Fibroblast of villous mesenchyme (primary cell): ENCODE measurements at places on chromosomes 3 and 15.

- DNase-seq: no peak
Observed at GRCh38 chr15:37581866-37582532, 352.4 kb upstream of the TMCO5A start.

DNA sequence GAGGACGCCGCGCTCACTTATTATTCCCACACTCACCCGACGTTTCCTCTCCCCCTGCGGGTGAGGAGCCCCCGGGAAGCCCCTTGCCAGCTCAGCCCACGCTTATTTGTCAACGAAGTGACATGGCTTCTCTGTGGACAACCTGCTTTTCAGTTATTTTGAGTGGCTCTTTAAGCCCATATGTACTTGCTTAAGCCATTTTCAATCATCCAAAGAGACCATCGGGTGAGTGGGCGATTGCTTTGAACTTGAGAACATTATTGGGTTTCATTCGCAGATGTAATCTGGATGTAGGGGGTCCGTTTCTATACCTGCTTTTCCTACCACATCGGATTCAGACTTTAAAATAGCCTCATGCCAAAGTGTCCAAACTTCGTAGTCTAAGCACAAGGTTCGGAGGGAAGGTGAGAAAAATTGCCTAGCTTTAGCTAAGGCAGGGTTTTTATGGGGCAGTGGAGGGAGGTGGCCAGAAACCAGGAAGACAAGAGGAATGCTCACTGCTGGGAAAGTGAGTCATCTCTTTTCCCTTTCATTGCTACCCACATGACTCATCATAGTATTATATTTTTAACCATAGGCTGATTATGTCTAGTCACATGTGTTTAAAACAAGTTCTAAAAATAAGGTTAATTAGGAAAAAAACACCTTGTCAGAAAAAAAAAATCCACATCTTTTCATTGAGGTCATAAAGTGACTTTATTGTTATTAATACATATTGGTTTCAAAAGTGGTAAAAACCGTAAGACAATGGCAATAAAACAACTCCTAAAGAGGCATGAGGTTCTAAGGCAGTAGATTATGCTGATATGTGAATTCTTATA is 773.1 kb upstream of the NR2F2 start:
- peak; percentile 96 for DNase-seq

DNA sequence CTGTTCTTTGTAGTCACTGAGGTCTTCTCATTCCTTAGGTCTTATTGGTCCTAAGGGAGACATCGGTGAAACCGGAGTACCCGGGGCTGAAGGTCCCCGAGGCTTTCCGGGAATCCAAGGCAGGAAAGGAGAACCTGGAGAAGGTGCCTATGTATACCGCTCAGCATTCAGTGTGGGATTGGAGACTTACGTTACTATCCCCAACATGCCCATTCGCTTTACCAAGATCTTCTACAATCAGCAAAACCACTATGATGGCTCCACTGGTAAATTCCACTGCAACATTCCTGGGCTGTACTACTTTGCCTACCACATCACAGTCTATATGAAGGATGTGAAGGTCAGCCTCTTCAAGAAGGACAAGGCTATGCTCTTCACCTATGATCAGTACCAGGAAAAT is 11.6 kb downstream of the ADIPOQ start:
- no peak for DNase-seq

DNA sequence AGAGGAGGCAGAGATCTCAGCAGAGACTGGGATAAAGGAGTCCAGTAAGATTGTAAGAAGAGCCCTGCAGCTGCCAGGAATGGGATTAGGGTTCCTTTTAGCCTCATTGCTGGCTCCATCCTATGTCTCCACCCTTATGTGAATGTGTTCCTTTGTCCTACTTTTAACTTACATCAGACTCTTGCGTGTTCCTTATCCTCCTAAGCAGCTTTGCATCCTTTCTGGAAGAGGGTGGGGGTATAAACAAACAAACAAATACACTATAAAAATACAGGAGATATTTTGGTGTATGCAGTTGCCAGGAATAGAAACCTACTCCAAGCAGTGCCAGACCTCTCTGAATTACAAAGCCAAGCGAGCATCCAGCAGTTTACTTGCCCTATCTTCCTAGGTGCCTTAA is 194.7 kb downstream of the ADAMTS9 start:
- no peak for DNase-seq

GRCh38 chr3:66280304-66280703 is 59.5 kb downstream of the SLC25A26 start:
- DNase-seq: no peak

GRCh38 chr3:138691351-138691750 is 82.8 kb downstream of the FAIM start:
- DNase-seq: no peak

- peak; percentile 98 for DNase-seq
Observed at GRCh38 chr15:22888120-22888859, 49.8 kb downstream of the NIPA2 start.

GRCh38 chr3:176967522-176967921 is 229.8 kb downstream of the TBL1XR1 start:
- peak; percentile 14 for DNase-seq

DNA sequence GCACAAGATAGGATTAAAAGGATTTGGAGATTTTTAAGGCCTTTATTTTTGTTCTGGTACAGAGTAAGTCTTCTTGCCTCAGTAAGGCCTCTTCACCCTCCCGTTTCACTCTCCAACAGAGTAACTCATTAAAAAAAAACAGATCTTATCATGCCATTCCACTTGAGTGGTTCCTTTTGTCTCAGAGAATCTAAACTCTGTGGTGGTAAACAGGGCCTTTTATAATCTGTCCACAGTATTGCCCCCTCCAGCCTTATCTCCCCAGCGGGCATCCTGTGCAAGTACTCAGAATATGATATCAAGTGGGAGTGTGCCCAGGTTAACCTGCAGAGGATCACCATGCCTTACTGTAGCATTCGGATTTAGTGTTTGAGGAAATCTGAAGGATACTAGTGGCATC is 20.3 kb upstream of the ATOSA start:
- DNase-seq: peak; percentile 10

DNA sequence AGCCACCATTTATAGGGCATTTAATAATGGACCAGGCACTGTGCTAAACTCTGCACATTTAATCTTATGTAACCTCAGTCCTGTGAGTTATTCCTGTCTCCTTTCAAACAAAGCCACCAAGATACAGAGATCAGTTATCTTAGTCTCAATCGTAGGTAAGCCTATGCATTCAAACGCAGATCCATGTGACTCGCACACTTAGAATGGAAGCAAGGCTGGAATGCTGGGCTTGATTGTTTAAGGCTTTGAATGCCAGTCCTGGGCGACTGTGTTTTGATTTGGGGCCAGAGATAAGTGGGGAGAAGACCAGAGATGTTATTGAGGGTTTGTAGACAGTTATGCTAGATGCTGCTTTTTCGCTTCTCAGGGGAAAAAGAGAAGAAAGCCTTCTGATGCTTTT is 22.2 kb downstream of the MED12L start:
- no peak for DNase-seq

GRCh38 chr3:49908373-49909199 is 4.9 kb upstream of the MST1R start:
- no peak for DNase-seq

- DNase-seq: no peak
Observed at GRCh38 chr15:70410371-70410985, 312.8 kb upstream of the TLE3 start.

- DNase-seq: no peak
Observed at GRCh38 chr3:152960684-152961083, 125.8 kb downstream of the P2RY1 start.

DNA sequence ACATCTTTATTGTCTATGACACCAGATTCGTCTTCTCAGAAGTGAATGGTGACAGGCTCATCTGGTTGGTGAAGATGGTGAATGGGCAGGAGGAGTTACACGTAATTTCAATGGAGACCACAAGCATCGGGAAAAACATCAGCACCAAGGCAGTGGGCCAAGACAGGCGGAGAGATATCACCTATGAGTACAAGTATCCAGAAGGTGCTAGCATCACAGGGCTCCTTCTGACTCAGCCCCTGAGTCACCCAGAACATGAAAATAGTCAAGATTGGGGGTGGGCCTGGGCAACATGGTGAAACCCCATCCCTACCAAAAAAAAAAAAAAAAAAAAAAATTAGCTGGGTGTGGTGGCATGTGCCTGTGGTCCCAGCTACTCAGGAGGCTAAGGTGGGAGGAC is 32.6 kb downstream of the TGM4 start:
- DNase-seq: no peak

DNA sequence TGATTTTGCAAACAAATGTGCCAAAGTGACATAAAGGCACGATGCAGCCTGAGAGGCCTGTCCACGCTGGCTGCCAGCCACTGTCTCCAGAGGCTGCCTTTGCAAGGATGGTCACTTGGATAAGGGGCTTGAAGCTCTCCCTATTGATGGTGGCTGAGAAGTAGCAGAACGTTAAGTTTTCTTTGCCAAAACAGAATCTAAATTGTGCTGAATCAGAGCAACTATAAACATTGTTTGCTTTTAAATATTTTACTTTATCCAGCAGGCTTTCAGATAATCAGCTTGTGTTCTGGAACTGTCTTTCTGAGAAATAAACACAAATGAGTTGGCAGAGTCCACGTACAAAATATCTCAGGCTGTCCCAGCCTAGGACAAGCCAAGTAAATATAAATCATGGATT is 23.8 kb upstream of the CNBP start:
- peak; percentile 61 for DNase-seq

DNA sequence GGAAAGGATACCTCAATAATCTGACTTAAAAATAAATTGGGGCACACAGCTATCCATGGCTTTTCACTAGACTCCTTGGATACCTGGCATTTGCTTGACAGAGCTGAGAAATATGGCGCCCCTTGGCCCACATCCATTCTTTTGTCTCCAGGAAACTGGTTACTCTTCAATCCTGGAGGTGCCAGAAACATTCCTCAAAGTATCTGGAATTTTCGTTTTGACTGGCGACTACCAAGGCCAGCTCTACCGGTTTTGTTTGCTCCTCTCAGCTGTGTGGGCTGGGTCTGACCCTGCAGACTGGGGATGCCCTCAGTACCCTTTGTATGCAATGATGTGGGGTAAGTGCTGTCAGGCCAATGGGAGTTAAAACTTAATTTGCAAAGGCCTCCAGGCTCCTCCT is 27.0 kb downstream of the KATNBL1 start:
- DNase-seq: no peak

GRCh38 chr3:59809710-59810444 is 760.1 kb upstream of the CFAP20DC start:
- peak; percentile 29 for DNase-seq

- no peak for DNase-seq
Observed at GRCh38 chr3:143475981-143476380, 356.4 kb downstream of the CHST2 start.

- DNase-seq: peak; percentile 73
Observed at GRCh38 chr15:41022487-41023090, 69.3 kb downstream of the CHAC1 start.

- DNase-seq: no peak
Observed at GRCh38 chr3:127040216-127040615, 57.3 kb downstream of the PLXNA1 start.

DNA sequence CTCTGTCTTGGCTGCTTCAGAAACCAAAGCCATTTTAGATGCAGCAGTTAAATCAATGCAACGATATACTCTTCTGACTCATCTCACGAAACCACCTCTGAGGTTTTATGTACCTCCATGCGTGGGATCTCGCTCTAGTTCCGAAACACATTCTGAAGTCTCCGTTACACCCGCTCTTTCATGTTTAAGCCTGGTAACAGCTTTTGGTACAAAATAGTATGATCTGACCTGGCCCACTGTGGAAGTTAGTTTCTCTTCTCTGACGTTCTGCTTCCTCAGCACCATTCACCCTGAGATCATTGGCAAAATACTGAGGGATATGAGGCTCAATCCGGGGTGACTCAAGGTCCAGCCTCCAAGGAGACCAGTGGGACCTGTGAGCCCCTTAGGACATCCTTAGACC is 121.9 kb downstream of the TMEM266 start:
- DNase-seq: no peak

- DNase-seq: peak; percentile 51
Observed at GRCh38 chr3:47961815-47962606, 54.2 kb downstream of the MAP4 start.

DNA sequence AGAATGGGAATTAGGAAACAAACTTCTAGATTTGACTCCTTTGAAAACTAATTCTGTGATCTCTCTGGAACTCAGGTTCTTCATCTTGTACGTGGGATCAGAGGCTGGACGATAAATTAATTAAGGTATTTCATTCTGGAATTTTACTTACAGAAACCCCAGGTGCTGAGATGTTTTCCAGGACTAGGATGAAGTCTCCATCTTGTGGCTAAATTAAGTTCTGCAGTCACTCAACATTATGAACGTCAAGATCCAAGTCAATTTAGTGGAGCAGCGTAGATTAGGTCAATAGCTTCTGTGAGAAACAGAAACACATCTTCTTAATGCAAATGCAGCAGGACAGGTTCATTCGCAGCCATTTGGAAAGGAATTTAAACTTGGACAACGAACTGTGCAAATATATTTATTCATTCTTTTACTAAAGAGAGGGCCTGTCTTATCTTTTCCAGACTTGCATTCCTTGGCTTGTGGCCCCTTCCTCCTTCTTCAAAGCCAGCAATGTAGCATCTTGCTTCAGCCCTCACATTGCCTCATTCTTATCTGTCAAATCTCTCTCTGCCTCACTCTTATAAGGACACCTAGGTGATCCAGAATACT is 26.7 kb upstream of the TMC3 start:
- peak; percentile 73 for DNase-seq

- no peak for DNase-seq
Observed at GRCh38 chr3:35645189-35645588, 5.9 kb downstream of the ARPP21 start.

DNA sequence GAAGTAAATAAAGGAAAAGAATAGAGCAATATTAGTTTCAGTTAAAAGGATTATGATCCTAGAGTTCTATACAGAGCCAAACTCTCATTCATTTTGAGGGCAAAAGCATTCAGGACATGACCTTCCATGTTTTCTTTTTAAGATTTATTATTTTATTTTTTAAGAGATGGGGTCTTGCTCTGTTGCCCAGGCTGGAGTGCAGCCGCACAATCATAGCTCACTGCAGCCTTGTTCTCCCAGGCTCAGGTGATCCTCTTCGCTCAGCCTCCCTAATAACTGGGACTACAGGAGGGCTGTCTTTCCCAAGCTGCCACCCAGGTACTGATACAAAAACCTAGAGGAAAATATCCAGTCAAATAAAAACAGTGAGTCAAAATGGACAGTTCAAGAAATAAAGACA is 13.6 kb upstream of the CCDC13 start:
- no peak for DNase-seq

- no peak for DNase-seq
Observed at GRCh38 chr3:120192159-120192558, 92.9 kb downstream of the GPR156 start.
